ENCODE measurements at places on chromosomes 2 and 18. TPM values are rescaled to one million over a fixed set of nuclear protein-coding genes. Genes with fewer than 3 reads are reported as not detected.

The LHCGR gene
- under 0.01 TPM for total RNA-seq

The PDCD1 gene
- not detected for total RNA-seq

The REG3G gene
- not detected for total RNA-seq

DNA sequence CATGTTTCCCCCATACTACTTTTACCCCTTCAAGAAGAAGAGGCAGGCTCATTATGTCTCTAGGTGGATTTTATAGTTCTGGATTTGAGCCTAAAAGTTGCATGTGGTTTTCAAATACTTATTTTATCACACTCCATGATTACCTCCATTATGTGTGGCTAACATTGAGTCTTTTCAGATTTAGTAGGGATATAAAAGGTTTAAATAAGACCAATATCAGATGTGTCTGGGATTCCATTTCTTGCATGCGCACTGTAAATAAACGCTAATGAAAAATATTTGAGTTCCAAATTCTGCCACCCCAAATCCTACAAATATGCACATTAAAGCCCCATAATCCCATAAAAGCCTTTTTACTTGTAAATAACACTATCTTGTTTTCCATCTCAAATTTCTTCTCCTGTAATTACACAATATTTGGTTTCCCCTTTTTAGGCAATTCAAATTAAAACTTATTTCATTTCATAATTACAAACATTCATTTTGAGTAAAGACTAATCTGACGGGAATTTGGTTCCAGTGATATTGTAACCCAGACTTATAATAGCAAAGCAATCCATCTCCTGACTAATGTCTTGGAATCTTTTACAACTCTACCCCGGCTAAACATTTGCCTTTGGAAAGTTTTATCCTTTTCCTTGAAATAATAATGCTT is 600.0 kb downstream of the SLC4A3 start:
- peak; percentile 80 for DNase-seq

GRCh38 chr2:70501215-70501614 is 52.4 kb downstream of the TGFA start:
- no peak for DNase-seq

GRCh38 chr2:263774-264492 is at the start of gene SH3YL1:
Gene SH3YL1 (minus strand): TSS chr2:264032. CDS start chr2:263984, 48 bp downstream.
- DNase-seq = peak; percentile 41

- peak; percentile 63 for DNase-seq
These were observed 78.0 kb upstream of the PNPT1 start for GRCh38 chr2:55771612-55772011.

Data from fibroblast of villous mesenchyme (primary cell).